ENCODE measurements at places on chromosomes 3 and 15.

DNA sequence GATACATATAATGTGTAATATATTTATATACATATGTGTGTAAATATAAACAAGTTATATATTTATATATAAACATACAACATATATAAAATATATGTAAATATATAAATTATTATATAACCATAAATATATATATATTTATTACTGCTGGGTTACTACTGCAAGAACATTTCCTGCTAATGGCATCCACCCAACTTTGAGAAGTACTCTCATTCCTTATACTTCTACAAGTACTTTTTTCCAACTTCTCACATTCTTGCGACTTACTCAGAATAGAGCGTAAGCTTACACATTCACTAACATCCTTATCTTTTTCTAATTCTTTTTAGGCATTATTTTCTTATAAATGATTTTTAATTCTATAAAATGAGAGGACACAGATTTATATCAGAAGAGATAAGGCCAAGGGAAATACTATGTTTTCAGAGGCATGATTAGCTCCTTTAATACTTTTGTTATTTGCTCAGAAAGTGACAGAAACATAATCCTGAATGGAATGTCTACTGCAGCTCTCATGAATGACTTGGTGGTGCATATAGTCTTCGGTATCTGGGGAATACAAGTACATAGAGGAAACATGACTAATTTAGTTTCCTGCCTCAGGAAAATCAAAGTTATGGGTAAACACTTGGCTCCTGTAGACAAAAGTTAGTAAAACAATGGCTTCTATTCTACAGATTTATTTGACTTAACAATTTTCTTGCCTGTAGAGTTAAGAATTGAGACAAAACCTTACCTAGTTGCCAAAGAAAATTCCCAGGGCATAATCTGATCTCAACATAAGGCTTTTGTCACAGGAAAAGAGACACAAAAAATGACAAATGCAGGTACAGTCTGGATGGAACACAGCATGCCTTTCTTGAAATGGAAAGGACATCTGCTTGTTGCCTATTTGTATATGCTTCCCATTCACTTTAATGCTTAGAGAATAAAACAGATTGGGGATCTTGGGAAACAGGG, 453.9 kb downstream of the SQOR start:
- no peak for DNase-seq

DNA sequence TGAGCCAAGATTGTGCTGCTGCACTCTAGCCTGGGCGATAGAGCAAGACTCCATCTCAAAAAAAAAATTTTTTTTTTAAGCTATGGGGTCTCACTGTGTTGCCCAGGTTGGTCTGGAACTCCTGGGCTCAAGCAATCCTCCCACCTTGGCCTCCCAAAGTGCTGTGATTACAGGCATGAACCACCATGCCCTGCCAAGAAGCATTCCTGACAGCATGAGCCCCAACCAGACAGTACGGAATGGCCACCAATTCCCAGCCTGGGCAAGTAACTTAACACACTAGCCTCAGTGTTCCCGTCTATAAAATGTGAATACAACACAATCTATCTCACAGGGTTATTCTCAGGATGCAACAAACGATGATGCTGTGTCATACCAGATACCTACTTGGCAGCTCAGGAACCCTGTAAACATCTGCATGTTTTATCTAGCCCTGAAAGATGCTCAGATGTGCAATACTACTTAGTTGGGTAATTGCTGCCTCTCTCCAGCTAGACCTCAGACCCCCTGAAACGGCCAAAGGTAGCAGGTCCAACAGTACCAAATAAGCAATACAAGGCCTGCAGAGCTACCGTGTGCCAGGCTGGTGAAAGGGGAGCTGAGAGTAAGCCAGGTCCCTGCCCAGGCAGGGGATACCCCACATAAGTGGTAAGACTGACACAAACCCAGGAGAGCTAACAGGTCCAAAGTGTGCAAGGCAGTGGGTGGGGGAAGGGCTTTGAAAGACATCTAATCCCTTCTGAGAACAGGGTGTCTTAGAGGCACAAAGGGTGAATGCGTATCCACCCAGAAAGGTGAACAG, 1.9 kb downstream of the TKT start:
- DNase-seq, result no peak

DNA sequence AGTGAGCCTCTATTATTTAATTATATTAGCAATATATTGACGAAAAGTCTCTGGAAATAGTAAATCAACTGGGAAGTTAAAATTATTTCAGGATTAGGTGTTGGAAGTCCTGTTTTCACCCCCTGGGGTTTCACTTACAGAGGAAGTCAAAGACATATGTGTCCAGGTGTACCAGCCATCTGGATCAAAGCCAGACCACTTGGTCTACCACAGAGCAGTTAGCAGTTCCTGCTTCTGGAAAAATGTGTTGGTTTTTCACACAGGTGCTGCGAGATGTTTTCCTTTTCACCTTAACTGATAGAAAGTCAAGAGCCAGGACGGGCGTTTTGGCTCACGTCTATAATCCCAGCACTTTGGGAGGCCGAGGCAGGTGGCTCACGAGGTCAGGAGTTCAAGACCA, 13.1 kb downstream of the MME start:
- no peak for DNase-seq

DNA sequence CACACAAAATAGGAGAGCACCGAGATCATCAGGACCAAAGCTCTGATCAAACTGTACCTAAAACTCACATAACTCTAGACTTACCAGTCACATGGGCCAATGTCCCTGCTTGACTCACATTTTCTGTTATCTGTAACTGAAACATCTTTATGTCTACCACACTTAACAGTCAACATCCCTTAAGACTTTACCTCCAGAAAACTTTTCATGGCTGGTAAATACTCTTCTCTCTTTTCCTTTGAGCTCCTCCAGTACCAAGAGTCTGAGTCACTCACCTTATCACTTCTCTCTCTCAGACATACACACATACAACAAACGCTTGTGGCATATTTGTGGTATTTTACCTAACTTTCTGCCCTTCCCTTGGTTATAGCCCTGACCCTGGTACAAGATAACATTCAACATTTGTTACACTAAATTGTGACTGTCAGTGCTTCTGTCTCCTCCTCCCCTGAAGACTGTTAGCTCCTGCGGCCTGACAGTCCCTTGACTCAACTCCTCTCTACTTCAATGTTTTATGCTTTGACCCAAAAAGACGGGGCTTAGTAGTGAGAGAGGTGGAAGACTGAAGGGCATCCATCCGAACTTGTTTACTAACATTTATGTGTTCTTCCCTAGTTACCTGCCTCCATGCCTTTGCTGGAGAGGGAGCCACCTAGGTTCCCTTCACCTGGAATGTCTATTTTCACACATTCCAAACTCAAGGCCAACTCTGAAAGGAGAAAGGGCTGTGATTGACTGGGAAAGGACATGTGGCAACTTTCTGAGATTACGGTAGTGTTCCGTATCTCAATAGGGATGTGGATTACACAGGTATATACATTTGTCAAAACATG, 3.7 kb upstream of the EFHB start:
- no peak for DNase-seq

- DNase-seq, result no peak
These were observed 22.8 kb upstream of the ALDH1A3 start for GRCh38 chr15:100856867-100857266.

GRCh38 chr3:5423523-5423922, 236.0 kb downstream of the EDEM1 start:
- DNase-seq, result no peak

DNA sequence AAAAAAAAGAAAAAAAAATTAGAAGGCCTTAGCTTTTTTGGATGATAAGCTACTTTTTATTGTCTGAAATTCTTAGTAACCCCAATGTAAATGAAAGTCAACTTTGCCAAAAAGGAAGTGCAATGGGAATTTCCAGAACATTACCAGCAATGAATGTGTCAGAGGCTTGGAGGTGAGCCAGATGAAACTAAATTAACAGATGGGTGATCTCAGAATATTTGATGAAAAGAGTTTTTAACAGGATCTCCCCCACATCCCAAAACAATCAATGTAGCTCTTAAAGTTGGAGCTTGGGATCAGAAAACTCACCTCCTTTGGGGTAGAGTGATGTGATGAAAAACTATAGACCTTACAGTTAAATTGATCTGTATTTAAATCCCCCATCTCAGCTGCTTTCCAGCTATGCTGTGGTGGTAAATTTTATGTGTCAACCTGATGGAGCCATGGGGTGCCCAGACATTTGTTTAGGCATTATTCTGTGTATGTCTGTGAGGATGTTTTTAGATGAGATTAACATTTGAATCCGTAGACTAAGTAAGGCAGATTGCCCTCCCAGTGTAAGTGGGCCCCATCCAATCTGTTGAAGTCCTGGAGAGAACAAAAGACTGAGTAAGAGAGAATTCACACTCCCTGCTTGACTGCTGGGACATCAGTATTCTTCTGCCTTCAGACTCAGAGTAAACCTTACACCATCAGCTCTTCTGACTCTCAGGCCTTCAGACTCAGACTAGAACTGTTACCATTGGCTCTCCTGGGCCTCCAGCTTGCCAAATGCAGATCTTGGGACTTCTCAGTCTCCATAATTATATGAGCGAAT, 84.3 kb upstream of the TNFSF10 start:
- DNase-seq, result no peak

DNA sequence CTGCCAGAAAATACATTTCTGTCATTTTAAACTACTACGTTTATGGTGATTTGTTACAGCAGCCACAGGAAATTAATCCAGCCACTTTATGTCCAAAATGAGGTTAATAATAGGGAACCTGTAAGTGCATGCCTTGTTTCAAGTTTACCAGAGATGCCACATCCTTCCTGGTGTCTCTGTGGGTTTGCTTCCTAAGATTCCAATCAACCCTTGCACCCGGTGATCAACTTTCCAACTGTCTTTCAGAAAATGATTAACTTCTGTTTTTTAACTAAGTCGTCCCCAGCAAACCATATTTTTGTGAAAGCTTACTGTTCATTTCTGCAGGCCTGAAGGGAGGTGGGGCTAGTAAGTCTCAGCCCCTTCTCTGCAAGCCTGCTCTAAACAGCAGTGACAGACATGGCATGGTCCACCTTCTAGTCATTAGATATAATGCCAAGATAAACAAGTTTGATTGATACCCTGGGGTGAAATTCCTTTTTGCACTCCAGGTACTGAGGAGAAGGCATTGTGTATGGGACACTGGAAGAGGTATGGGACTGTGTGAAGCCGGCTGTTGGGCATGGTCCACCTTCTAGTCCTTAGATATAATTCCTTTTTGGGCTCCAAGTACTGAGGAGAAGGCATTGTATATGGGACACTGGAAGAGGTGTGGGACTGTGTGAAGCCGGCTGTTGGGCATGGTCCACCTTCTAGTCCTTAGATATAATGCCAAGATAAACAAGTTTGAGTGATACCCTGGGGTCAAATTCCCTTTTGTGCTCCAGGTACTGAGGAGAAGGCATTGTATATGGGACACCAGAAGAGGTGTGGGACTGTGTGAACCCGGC, 11.1 kb upstream of the TMC3 start:
- DNase-seq, result no peak

DNA sequence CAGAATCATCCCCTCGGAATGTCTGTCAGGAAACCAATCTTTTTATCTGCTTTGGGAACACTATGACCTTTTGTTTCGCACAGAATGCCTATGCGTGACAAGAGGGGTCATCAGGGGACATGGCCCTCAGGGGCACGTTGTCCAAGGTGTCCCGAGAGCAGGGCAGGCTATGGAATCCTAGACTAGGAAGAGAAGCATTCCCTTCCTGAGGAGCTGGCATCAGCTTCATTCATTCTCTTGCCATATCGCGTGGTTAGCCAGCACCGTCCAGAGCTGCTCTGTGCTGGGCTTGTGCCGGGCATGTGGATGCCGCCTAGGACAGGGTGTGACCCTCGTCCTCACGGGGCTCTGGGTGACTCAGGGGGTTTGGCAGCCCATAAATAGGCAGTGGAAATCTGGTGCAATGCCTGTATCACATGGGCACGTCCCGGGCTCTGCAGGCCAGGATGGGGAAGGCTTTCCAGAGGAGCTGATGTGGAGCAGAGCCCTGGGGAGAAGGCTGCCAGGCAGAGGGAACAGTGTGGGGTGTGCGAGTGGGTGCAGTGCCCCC, 117.8 kb downstream of the TMEM266 start:
- DNase-seq, result no peak

DNA sequence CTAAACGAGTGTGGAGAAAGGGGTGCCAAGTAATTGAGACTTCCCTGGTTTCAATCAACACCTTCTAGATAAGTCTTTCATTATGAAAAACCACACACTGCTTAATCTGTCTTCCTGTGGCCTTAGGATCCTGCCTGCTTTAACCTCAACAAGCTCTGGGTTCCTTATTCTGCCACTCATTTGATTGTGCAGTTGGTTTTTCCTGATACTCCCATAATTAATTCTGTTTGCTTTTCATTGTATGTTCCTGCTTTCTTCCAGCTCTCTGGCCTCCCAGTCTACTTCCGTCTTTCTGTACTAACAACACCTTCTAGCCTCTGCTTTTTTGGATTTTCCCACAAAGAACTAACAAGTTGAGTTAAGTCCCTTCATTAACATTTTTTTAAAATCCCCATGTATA, 20.2 kb upstream of the GCNT3 start:
- no peak for DNase-seq

Data from GM06990 (cell line).